ENCODE measurements at places on chromosomes 11 and 22.

- DNase-seq, result no peak
Measured at GRCh38 chr11:108685419-108686130, 20.7 kb downstream of the DDX10 start.

DNA sequence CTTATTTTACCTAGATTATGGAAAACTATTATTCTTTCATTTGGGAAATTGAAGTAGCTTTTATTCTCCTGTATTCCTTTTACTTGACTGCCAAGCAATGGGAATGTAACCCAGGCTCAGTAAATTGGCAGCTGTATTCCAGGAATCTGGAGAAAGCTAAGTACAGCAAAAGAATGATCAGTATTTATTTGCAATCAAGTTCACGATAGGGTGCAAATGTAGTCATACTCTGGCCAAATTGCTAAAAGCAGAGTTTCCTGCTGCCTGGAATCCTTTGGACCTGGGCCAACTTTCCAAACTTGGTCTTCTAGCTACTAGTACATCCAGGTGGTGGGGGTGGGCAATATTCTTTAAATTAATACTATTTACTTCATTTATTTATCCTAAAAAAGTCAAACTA is 286.0 kb upstream of the CTSC start:
- no peak for DNase-seq

DNA sequence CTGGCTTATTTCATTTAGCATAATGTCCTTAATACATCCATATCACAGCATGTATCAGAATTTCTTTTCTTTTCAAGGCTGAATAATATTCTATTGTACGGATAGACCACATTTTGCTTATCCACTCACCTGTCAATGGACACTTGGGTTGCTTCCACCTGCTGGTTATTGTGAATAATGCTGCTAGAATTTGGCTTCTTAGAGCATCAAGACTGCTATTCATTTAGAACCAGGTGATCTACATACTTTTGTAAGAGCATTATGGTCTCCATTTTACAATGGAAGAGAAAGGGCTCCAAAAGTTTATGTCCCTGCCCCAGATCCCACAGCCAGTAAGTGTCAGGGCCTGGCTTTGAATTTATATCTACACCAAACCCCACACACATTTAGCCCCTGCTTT is 100.7 kb upstream of the CD82 start:
- DNase-seq, result no peak

- DNase-seq, result no peak
Measured at GRCh38 chr11:1776944-1777715, 13.4 kb upstream of the CTSD start.

DNA sequence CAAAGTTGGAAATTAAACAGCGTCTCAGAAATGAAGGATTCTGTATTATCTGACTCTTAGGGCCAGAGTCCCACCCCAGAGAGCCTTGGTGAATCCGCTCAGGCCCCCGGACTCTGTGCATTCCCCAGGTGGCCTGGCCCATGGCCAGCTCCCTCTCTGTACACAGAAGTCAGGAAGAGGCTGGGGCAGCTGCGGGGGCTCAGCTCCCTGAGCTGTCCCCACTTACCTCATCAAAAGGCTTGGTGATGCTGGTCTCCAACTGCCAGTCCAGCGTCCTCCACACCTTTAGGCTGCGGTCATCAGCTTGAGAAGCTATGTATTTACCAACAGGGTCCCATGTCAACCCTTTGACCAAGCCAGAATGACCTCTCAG is 35.0 kb downstream of the HIRA start:
- DNase-seq, result no peak

DNA sequence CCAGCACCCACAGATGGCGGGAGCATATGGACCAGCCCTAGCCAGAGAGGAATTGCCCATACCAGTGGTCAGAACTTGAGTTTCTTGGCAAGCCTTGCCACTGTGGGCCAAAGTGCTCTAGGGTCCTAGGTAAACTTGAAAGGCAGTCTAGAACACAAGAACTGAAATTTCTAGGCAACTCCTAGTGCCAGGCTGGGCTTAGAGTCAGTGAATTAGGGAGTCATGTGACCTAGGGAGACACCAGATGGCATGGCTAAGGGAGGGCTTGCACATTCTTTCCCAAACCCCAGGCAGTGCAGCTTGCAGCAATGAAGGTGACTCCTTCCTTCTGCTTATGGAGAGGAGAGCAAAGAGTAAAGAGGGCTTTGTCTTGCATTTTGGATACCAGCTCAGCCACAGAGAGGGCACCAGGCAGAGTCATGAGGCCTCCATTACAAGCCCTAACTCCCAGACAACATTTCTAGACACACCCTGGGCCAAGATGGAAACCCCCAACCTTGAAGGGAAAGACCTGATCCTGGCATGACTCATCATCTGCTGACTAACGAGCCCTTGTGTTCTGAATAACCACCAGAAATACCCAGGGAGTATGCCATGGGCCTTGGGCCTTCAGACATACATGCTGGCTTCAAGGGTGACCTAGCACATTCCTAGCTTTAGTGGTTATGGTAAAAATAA is 19.2 kb upstream of the OR56A3 start:
- no peak for DNase-seq

GRCh38 chr11:9462806-9463537 is 2.2 kb downstream of the ZNF143 start:
- DNase-seq, result no peak
